ENCODE measurements at places on chromosomes 12 and 14.

DNA sequence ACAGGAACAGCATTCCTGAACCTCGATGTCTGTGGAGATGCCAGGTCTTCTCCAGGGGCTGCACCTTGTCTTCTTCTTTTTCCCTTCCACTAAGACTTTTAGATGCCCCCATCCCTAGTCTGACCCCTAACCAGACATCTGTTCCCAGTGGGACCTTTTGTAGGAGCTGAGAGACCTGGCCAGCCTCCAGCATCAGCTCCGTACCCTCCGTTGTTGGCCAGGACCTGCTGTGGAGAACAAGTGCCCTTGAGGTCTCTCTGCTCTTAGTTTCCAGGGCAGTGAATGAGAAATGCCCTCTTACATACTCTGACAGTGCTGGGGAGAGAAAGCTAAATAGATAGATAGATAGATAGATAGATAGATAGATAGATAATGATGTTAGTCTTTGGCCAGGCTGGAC, 16.8 kb upstream of the SDR39U1 start:
- no peak for DNase-seq

DNA sequence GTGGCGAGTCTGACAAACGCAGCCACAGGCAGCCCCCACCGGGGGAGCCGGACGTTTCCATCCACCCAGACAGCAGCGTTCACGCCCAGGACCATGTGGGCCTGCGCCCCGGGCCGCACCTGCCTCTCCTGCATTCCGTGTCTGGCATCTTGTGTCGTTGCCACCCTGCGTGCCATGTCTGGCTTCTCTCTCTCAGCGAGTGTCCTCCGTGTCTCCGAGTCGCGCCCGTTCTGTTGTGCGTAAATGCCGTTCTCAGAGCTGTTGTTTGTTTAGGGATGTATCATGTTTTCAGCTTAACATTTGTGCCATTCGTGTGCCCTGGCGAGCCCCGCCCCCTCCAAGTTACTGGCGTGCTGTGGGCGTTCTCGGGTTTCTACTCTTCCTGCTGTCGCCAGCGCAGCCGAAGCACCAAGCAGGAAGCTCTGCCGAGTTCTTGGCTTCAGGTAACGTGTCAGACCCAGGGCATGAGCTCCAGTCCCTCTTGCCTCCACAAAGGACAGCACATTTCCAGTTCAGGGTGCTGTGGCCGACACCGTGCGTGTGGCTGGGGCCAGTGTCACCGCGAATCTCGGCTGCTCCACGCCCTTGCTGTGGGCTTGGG, 34.6 kb downstream of the NOC4L start:
- no peak for DNase-seq

DNA sequence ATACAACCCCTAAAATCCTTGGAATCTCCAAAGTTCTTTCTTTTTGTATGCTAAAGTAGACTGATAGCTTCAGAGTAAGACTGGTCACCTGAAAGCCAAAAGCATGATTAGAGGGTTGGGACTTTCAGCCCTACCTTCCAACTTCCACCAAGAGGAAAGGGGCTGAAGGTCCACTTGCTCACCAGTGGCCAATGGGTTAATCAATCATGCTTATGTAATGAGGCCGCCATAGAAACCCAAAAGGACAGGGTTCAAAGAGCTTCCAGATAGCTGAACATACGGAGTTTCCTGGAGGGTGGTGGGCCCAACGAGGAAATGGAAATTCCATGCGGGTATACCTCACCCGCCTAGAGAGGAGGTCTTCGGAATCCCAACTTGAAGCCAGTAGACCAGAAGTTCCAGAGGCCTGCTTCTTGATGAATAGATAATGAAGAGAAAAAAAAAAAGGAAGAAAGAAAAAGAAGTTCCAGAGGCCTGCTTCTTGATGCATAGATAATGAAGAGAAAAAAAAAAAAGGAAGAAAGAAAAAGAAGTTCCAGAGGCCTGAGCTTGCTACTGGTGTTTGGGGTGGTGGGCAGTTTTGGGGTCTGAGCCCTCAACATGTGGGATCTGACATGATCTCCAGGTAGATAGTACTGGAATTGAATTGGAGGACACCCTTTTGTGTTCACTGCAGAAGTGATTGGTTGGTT, 11.2 kb upstream of the BTG1 start:
- DNase-seq = no peak

- no peak for DNase-seq
Observed at GRCh38 chr12:74790931-74791330, 253.3 kb downstream of the ATXN7L3B start.

- DNase-seq = peak; percentile 52
Observed at GRCh38 chr12:124213666-124214347, 81.1 kb upstream of the RFLNA start.

DNA sequence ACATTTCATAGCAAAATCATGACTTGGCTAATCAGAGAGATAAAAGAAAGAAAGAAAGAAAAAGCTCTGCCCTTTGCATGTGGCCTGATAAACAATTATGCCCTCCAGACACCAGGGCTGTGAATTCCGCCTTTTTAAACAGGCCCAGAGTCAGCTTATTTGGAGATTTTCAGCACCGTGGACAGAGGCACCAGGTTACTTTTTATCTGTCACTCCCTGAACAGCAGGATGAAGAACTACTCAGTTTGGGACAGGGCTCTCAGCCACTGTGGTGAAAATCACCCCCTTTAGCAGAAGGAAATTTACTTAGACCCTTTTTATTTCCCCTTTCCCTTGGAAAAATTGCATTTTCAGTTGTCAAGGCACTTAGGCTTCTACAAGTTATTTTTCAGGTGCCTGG, 359.9 kb downstream of the NRXN3 start:
- DNase-seq = peak; percentile 31

GRCh38 chr12:96078231-96079135, 43.1 kb upstream of the LTA4H start:
- DNase-seq = no peak

GRCh38 chr12:94429191-94429590, 30.5 kb downstream of the CEP83 start:
- no peak for DNase-seq

GRCh38 chr12:132014915-132015280, 65.2 kb downstream of the EP400 start:
- no peak for DNase-seq

DNA sequence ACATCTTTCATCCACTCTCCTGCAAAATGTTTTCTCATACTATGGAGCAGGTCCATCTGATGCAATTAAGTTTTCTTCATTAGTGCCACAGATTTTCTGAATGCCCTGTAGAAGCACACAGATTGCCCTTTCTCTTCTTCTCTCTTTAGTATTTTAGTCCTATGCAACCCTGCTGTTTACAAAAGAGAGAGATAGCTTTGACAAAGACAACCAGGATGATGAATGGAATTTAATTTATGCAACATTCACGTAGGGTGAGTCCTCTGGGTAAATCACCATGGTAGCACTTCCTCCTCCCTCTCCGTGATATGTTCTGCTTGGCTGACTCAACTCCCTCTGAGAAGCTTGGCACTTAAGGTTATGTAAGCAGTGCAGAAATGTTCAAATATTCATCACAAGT, 400.9 kb upstream of the PDE3A start:
- peak; percentile 98 for DNase-seq

DNA sequence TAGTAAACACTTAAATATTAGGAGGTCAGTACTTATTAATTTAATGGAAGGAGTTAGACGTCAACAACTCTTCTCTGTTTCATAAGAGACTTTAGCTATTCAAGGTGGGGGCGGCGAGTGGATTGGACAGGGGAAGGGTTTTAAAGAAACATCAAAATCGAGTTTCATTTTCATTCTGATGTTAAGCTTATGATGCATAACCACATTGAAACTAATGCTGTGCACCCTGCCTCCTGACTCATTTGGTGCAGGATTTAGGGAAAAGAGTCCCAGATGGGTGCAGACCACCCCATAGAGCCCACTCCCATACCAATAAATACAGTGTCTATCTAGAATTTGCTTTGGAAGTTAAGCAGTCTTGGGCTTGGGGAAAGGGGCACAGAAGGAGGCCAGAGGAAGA, 7.4 kb downstream of the ZBTB39 start:
- DNase-seq = no peak

- DNase-seq = no peak
Observed at GRCh38 chr14:60245380-60246177, 3.4 kb upstream of the PPM1A start.

DNA sequence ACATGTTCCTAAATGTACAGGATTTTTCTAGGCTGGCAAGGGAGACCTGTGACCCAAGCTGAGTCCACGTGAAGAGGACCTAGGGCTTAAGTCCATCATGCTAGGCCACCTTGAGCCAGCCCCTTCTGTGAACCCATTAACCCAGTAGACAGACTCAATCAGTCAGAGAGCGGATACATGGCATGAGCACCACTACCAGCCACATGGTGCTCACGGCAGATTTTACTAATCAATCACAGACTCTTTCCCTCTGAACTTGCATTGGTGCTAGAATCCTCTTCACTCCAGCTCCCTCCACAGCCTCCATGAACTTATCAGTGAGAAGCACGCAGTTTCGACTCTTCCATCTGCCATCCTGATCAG, 9.0 kb downstream of the PHETA1 start:
- DNase-seq = no peak

DNA sequence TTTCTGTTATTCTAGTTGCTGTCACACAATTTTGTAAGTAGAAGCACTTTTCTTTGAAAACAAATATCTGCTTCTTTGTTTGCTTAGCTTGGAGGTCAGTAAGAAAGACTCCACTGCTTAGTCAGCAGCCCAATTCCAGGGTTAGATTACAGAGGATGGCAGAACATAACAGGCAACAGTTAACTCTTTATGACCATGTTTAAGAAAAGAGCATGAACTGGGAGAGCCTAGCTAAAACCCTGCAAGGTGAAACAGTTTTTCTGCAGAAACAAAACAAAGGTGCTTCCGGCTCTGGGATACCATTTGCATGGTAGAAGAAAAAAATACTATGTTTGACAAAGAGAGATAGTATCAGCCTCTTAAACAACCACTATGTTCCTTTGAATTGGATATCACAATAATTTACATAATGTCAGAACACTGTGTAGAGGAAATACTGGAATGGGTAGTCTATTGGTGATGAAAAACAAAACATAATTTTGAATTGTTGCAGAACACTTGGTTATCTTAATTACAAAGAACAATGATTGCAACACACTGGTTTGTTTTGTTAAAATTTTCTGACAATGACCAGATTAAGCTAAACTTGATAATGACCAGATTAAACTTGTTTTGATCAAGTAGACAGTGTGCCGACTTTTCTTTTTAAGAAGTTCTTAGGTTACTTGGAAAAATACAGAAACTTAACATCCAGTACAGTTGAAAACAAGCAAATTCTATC, 22.4 kb upstream of the PPM1H start:
- DNase-seq = peak; percentile 21

- no peak for DNase-seq
Observed at GRCh38 chr12:65634061-65634460, 190.2 kb upstream of the HMGA2 start.

GRCh38 chr14:72742838-72743195, 151.1 kb downstream of the DPF3 start:
- DNase-seq = no peak

GRCh38 chr14:69170839-69171238, 17.9 kb upstream of the DCAF5 start:
- DNase-seq = peak; percentile 50

GRCh38 chr14:38882533-38882932, 220.5 kb downstream of the SEC23A start:
- peak; percentile 1 for DNase-seq

GRCh38 chr12:52641468-52641867, 10.5 kb downstream of the KRT2 start:
- no peak for DNase-seq

GRCh38 chr14:36660736-36661505, 739 bp upstream of the PAX9 start:
- no peak for DNase-seq

- DNase-seq = peak; percentile 0
Observed at GRCh38 chr12:77521508-77522115, 309.1 kb upstream of the NAV3 start.
